ENCODE measurements at places on chromosomes 3 and 15. TPM values are rescaled to one million over a fixed set of nuclear protein-coding genes. Genes with fewer than 3 reads are reported as not detected.

DNA sequence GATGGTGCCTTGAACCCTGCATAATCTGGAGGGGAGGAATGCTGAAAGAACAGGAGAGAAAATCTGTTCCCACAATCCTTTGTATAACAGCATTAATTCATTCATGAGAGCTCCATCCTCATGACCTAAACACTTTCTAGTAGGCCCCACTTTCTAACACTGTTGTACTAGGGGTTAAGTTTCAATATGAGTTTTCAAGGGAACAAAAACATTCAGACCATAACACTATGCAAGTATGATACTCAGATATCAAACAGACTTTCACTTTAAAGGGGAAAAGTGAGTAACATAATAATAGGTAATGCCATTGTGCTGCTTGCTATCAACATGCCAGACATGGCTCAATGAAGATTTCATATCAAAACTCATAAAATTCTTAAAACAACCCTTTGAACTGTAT, 32.4 kb upstream of the PLSCR2 start:
- DNase-seq, result no peak

- no peak for DNase-seq
Measured at GRCh38 chr3:45223889-45224727, 2.0 kb downstream of the TMEM158 start.

GRCh38 chr15:47813748-47814384, 96.6 kb downstream of the SEMA6D start:
- no peak for DNase-seq

SH3GL3 gene
- 11.8 TPM for total RNA-seq

DNA sequence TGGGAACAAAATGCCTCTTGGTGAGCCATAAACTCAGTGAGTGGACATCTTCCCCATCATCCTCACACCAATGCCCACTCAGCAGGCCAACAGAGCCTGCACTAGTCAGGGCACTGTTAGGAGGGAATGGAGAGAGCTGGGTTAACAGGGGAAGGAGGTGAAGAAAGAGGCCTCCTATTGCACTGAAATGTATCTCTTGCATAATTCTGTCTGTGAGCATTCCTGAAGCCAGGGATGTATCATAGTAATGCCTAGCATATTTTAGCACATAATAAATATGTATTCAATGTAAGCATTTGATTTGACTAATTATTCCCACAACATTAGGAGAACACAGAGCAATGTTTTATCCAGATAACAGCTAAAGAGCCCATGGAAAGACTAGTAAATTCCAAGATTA, 81.2 kb downstream of the ANO10 start:
- DNase-seq, result no peak

C3orf20 gene
- total RNA-seq, result not detected

GRCh38 chr15:93986400-93986984, 244.9 kb upstream of the MCTP2 start:
- peak; percentile 28 for DNase-seq

- DNase-seq, result no peak
Measured at GRCh38 chr3:48879307-48879993, 19.2 kb downstream of the SLC25A20 start.

FSTL1 gene
- 311 TPM for total RNA-seq

GRCh38 chr3:59654480-59655417, 604.9 kb upstream of the CFAP20DC start:
- DNase-seq, result no peak

DNA sequence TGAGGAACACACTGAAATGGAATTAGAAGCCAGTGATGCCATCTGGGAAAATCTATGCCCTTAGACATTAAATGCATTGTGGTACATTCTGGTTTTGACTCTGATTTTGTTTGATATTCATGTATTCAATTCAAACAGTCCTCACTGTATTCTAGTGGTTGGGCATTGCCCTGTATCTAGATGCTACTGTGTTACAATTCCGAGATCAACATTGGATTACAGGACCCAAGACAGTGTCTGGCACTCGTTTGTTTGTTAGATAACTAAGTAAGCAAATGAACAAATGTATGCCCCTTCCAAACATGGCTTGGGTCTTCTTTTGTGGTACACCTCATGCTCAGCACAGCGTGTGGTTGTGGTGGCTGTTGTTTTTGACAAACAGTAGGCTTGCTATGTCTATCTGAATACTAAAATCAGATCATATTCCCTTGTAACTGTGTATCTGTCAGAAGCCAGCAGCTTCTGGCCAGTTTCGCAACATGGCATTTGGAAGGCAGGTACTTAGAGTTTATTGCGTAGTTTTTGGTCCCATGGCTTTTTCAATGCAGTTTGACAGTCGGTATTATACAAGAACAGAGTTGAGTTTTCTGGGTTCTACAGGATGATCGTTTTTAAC, 5.7 kb downstream of the FILIP1L start:
- no peak for DNase-seq

GRCh38 chr3:194118920-194119319, 17.0 kb upstream of the HES1 start:
- DNase-seq, result no peak

- no peak for DNase-seq
Measured at GRCh38 chr15:66071160-66071920, 182.2 kb downstream of the MEGF11 start.

- no peak for DNase-seq
Measured at GRCh38 chr15:64915518-64916227, 4.0 kb downstream of the ANKDD1A start.

DNA sequence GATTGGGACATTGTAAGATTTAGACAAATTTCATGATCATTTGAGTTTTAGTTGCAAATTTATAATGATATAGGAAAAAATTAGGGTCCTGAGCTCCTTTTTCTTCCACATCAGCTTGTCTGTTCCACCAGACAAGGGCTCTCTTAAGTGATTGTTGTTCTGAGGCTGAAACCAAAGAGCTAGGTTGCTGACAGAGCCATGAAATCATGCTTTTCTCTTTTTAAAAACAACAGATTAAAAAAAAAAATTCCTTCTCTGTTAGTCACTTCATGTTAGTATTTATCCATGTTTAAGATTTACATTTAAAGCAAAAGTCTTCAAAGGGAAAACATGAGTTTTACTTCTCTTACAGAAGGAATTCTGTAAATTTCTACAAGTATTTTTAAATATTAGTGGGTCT, 56.8 kb downstream of the ATP2C1 start:
- DNase-seq, result no peak

DNA sequence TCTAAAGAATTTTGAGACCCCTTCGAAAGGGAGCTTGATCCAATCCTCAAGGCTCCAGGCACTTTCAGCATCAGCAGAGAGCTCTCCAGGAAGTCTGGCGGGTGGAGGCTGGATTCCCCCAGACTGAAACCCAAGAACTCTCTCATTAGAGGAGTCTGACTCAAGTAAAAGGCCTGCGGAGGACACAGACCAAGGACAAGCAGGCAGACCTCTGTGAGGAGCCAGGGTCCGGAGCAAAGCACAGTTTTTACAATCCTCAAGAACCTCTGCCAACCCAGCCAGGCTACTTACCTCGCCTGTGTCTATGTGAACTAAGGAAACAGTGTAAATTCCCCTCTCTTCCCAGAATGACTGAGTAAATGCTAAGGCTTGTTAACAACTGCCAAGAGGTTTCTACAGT, 86.2 kb downstream of the FBN1 start:
- DNase-seq, result peak; percentile 51

DYNC1LI1 gene
- total RNA-seq, result 9.5 TPM

IL17RB gene
- not detected for total RNA-seq

GRCh38 chr15:85276508-85276907, 103.9 kb upstream of the AKAP13 start:
- no peak for DNase-seq

DNA sequence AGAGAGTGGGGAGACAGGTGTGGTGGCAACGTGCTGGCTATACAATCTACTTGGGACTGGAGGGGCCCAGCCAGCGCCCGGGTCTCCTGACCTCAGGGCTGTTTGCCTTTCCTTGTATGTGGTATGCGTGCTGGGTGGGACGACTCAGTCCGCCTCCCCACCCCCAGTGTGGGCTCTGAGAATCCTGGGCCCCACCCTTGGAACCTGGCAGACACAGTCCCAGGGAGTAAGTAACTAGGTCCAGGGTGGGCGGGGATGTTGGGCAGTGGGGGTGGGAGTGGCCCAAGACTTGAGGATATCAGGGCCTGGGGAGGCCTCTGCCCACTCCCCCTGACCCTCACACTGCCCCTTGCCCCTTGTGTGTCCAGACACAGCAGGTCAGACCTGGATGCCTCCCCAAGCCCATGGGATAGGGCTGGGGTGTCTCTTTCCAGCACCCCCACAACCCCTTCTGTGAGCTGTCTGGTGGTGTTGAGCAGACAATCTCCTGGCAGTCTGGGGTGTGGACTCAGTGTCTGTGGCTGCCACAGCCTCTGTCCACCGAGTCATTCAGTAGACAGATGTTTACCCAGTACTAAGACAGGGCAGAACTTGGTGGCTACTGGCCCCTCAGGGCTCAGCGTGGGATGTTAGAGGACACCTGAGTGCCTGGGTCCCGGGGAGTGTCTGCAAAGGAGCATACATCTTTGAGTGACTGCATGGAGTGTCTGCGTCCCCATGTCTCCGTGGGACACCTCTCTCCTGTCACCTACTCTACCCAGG, 1.3 kb downstream of the CHST13 start:
- DNase-seq, result no peak

UBE2E2 gene
- total RNA-seq, result 5.3 TPM

DNA sequence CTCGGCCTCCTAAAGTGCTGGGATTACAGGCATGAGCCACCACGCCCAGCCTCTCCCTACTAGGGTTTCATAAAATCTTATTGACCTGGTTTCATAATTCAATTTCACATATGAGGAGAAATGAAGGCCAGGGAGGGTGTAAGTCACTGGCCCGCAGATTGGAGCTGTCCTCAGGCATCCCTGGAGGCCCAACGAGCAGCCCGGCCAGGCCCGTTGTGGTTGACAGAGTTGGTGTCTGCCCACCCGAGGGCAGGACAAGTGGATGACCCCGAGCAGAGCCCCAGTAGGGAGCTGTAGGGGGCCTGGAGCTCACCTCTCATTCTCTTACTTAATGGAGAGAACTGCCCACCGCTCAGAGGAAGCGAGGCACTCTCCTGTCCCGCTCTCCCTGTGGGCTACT, 78.9 kb downstream of the CPN2 start:
- peak; percentile 13 for DNase-seq

DNA sequence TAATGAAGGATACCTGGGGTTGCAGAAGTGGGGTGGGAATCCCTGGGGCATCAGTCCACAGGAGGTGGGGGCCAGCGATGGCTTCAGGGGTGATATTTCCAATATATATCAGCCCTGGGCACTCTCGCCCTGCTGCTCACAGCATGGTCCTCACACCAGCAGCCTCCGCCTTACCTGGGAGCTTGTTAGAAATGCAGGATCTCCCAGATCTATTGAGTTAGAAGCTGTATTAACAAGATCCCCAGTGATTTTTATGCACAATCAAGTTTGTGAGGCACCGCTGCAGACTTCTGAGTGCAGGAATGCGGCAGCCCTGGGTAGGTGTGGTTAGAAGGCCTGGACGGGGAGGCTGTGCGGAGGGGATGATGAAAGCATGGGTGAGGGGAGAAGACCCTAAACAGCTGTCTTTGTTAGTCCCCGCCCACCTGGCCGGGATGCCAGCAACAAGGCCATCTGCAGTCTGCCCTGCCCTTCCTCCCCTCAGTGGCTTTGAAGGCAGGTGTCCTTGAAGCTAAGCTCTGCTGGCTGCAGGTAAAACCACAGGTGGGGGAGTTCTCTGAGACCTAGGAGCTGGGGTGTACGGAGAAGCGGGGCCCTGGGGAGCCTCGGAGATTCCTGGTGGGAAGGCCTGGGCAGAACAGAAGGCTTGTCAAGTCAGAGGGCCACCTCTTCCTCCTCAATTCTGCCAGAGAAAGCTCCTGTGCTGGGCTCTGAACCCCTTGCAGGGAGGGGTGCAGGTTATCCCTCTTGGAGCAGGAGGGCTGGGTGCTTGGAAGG, 11.4 kb downstream of the FAM107A start:
- no peak for DNase-seq

DNA sequence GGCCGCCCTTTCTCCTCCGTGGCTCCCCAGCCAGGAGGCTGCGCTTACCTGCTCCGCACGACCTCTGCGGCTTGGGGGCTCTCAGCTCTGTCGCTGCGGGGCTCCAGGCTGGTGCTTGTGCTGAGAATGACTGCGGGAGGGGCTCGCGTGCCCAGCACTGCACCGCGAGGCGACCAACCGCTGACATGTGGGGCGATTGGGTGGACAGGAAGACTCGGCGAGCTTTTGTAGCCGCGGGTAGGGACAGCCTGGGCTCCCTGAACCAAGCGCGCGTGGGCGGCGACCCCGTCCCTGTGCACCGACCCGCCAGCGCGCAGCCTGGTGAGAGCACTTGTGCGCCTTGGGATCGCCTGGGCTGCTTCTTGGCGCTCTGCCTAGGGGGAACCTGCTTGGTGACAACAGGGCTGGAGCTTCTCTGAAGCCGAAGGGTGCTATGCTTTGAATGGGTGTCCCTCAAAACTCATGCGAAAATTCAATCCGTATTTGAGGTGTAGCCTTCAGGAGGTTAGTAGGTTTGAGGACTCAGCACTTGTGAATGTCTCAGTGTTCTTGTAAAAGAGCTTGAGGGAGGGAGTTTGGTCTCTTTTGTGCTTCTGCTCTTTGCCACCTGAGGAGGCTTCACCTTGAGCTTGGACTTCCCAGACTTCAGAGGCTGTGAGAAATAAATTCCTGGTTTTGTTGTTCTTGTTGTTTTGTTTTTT, 50.4 kb downstream of the IL12A start:
- no peak for DNase-seq

All from uterus (tissue), 4 donors.